Common myeloid progenitor, CD34-positive (primary cell): ENCODE measurements at places on chromosomes 3 and 15.

- DNase-seq, result no peak
These were observed 80.3 kb downstream of the ADAMTS7 start for GRCh38 chr15:78730955-78731354.

DNA sequence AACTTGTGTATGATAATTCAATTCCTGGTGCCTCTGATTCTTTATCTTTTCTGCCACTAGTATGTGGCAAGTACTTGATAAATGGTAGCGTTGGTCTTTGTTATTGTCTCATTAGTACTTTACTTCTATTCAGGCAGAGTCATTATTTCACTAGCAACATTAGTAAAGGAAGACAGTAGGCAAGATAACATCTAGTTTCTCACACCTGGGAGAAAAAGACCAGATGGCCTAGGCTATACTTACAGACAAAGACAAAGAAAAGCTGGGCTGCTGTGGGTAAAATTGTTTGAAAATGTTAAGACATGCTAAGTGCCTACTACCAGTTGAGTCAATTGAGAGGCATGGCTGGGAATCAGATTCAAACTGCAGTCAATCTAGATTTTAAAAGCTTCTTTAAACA lies 198.7 kb upstream of the CMC1 start:
- DNase-seq, result no peak

GRCh38 chr3:30473374-30474051 lies 132.9 kb upstream of the TGFBR2 start:
- DNase-seq, result no peak

GRCh38 chr3:99962703-99963102 lies 145.0 kb downstream of the CMSS1 start:
- no peak for DNase-seq

DNA sequence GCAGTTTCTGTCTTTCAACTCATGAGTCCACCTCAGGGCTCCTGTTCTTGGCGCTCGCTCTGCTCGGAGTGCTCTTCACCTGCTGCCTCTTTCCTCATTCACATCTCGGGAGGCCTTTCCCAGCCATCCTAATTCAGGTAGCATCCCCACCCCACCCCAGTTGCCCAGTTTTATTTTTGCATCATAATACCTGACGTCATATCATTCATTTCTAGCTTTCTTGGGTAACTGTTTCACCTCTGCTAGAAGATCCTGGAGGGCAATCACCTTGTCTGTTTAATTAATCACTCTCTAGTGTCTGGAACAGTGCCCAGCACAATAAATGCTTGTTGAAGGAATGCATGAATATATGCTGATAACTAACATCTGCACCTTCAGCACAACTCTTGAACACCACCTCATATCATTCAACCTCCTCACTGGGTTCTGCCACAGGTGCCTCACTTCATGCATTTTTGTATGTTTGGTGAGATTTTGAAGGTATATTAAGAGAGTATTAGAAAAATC lies 7.6 kb downstream of the NUSAP1 start:
- no peak for DNase-seq

GRCh38 chr3:143502081-143502480 lies 346.2 kb downstream of the SLC9A9 start:
- DNase-seq, result no peak

GRCh38 chr15:60720493-60721256 lies 241.7 kb upstream of the ICE2 start:
- DNase-seq, result no peak

GRCh38 chr3:194097141-194097882 lies 38.6 kb upstream of the HES1 start:
- no peak for DNase-seq

DNA sequence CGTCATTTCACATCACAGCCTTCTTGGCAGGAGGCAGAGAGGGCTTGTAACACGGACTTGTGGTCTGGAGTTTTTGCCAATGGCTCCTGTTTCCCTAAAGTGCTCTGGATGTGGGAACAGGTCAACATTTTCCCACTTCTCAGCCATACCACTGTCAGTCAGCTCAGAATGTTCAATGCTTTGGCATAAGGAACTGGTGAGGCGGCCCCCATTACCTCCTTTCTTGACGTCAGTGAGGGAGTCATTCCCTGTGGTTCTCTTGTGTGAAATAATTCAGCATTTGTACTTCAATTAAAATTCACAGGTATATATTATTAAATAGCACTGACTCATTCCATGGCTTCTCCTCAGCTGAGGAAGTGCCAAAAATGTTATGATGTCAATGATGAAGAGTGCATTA lies 167.1 kb downstream of the P3H2 start:
- no peak for DNase-seq

GRCh38 chr3:171514466-171514865 lies 54.3 kb upstream of the TNIK start:
- DNase-seq, result no peak

GRCh38 chr3:111872979-111873378 lies 13.9 kb downstream of the PHLDB2 start:
- DNase-seq, result no peak

GRCh38 chr15:75840659-75841058 lies 2.6 kb upstream of the UBE2Q2 start:
- no peak for DNase-seq

GRCh38 chr3:176078906-176079305 lies 1118.4 kb downstream of the TBL1XR1 start:
- no peak for DNase-seq

DNA sequence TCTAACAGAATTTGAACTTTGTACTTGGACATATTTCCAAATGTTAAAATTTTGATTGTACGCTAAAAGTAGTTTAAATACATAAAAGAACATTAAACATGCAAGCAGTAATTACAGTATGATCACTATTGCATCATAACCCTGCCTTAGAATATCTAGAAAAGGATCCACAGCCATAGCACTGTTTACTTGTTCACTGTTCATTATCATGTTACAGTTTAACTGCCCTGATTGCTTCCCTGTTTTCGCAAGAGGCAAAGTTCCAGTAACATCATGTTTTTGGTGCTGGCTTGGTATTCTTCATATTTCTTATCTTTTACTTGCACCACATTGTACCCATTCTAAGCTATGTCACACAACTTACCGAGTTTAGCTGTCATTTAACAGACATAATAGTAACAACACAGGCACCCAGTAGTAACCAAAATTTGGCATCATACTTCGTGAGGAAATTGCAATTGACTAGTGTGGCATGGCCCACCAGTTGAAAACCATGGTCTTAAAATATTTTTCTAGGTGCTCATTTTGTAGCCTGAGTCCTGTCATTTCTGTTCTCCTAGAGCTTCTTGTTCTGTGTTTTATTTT lies 13.3 kb upstream of the TMEM87A start:
- DNase-seq, result no peak

DNA sequence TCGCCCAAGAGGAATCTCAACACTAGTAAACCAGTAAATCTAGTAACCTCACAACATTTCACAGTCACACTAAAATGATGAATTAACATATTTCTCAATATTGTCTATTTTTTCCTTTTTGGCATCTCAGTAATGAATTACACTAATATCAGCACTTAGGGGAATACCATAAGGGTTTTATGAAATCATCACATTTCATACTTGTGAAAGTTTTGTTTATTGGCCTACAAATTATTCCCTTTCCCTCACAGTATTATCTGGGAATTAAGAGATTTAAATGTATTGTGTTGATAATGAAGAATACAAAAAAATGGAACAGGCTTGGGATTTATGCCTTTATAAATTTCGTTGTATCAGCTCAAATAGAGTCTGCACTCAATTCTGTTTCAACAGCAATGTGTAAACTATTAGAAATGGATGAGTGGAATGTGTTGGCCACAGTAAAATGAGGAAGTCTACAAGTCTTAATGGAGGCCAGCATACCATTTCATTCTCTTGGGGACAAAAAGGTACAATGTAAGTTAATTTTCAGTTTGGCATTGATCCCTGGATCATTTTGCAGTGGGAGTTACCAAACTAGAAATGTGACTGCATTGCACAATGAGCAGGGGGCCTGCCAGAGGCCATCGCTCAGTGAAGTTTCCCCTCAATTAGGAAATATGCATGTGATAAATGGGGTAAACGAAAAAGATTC lies 195.4 kb downstream of the FMN1 start:
- no peak for DNase-seq

DNA sequence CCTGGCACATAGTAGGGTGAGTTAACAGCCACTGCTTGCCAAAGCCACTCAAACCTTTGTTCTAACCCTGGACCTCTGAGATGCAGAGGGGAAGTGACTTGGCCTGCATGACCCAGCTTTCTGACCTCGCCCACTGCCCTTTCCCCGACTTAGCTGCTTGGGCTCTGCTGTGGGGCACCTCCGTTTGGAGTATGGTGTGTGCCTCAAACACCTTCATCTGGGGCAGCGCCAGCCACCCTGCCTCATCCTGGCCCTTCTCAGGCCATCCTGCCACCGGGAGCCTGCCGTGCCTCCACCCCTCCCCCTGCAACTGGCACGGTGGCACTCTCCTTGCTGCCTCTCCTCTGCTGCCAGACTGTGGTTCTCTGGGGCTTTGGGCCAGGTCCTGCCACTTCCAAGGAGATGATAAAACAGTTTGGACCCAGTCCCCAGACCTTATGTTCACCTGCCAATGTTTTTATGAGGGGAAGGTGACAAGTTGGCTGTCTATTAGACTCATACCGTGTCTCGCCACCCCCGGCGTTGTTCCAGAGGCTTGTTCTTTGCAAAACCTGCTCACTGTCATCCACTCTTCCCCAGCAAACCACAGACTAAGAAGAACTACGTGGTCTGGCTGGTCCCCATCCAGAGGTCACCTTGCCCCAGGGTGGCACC lies 32.2 kb downstream of the SLC6A6 start:
- DNase-seq, result no peak

DNA sequence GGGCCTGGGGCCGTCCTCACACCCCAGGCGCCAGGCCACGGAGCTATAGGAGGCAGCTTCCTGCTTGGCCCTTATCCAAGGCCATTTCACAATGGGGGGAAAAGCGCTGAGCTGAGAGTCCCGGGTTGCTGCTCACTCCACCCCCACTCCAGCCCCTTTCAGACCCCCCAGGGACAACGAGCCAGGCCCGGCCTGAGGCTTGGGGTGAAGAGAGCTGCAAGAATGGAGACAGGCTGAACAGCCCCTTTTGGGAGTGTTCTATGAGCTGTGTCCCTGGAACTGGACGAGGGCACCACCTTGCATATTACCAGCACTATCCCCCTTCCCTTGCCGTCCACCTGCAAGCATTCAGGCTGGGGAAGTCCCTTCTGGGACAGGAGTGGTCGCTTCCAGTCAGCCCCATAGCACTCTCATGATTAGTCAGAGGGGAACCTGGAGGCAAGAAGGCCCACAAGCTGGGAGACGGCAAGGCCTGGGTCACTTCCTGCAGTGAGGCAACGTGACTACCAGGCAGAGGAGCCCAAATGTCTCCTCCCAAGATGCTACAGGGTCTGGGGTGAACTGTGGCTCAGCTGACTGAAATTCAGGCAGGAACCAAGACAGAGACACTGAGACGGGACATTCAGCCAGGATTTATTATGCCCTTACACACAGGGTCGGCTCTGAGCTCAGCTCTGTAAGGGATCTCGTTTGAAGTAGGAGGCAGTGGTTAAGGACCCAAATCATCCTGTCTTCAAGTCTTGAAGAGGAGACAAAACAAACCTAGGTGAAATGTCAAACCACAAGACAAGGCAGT lies 8.6 kb upstream of the SRP14 start:
- DNase-seq, result peak; percentile 92

GRCh38 chr3:181701096-181701495 lies 10.6 kb upstream of the SOX2 start:
- DNase-seq, result no peak

GRCh38 chr15:48052946-48053345 lies 67.8 kb upstream of the SLC24A5 start:
- DNase-seq, result no peak

GRCh38 chr3:147400111-147400510 lies 6.2 kb downstream of the ZIC4 start:
- no peak for DNase-seq

- DNase-seq, result no peak
These were observed 245.0 kb downstream of the SHOX2 start for GRCh38 chr3:157861076-157861765.

- no peak for DNase-seq
These were observed 39.5 kb downstream of the ISL2 start for GRCh38 chr15:76376029-76376428.

DNA sequence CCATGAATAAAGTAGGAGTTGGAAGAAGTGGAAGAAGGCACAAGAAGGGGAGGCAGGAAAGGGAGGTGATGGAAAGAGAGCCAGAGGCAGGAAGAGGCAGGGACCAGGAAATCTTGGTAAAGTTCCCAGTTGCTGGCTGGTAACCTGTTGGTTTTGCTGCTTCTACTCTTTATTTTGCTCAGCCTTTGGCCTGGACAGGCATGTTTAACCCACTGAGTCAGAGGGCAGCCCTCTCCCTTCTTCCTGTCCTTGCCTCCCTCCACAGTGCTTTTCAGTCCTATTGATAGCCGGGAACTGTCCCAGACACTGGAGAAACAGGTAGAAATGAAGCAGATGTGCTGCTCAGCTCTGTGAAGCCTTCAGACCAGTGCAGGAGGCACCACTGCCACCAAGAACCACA lies 43.4 kb upstream of the APEH start:
- DNase-seq, result no peak

DNA sequence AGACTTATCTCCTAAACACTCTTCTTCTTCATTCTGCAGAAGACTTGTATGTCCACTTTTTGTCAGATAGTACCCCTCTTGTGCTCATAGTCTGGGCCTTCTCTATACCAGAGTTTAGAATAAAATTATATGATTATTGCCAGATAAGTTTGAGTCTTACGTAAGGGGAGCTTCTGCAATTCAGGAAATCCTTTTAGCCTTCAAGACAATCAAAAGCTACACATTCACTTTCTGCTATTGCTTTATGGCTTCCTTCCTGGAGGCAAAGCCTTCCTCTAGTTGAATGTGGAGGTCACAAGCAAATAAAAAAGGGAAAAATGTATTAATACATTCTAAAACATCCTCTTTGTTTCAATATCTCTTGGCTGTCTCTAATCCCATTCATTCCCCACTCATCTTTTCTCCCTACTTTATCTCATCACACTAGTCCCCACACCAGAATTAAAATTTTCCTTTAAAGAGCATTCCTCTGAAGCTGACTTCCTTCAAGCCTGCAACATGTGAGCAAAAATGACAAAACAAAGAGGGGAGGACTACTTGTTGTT lies 186.8 kb downstream of the CPNE4 start:
- DNase-seq, result no peak

DNA sequence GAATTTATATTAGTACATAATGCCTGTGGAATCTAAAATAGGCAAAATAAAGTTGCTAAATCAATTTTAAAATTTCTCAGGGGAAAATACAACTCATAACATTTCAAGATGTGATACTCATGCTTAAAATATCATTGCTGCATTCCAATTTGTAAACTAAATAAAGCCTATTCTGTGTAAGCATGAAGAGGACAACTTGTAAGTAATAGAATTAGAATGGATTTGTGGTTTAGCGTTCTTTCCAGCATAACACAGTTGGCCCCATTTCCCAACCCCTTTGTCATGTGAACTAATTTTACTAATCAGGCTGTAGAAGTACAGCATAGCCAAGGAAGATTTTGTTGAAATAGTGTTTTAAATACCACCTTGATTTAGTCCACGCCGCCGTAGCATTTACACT lies 437.2 kb downstream of the SI start:
- DNase-seq, result no peak

DNA sequence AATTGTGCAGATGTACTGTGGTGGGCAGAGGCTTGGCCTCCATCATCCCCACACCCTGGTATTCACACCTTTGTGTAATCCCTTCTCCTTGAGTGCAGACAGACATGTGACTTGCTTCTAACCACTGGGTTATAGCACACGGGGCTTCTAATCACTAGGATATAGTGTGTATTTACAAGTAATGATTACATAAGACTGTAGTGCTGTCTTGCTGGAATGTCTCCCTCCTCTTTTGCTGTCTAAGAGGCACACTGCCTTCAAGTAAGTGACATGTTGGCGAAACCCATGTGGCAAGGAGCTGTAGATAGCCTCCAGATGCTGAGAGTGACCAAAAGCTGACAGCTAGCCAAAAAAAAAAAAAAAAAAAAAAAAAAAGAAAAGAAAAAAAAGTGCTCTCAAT lies 542.7 kb upstream of the MDFIC2 start:
- DNase-seq, result no peak
